GM13977 (cell line): ENCODE measurements at places on chromosomes 3 and 15.

DNA sequence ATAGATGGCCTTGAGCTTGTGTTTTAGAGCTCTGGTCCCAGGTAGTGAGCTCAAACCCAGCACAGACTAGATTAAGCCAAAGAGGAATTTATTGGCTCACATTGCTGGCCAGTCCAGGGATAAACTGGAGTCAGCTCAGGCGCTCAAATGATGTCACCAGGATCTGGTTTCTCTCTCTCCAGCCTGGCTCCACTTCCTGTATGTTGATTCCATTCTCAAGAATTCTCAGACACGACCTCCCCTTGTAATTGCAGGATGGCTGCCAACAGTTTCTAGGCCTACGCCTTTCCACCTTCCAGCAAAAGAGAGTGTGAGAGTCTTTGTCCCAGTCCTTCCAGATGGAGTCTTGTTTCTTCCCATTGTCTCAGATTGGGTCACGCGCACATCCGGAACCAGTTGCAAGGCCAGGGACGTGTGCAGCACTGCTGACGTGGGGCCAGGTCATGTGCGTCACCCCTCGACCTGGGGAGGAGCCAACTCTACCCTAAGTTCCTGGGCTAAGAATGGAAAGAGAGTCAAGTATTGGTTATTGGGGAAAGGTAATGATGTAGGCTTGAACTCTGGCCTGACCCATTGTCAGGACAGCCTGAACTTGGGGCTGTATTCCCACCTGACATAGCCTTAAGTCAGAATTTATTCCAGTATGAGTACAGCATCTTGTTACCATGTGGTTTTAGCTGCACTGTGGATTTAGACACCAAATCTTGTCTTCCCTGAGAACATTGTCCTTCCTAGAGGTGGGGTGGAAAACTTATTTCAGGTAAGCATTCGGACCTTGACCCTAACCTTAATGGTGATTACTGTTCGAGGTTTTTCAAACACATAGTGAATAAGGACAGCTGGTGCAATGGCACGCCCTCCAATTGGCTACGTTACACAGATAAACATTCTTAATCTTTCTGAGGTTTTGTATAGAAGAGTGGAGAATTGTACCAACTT is 31.6 kb downstream of the CACNA1D start:
- DNase-seq, result no peak

DNA sequence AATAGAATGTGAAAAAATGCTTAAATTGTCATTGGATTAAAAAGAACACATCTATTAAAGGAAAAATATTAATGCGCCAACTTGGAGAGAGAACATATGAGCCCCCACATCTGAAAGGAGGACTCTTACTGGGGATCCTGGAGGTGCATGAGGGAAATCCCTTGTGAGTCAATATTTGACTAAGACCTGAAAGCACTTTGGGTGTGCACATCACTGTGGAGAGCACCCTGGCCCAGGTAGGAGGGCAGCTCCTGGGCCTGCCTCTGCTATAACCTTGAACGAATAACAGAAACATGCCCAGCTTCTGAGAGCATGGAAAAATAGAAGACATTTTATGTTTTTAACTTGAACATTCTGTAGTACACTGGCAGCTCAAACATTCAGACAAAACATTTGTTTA is 199.8 kb downstream of the GAP43 start:
- DNase-seq, result no peak

DNA sequence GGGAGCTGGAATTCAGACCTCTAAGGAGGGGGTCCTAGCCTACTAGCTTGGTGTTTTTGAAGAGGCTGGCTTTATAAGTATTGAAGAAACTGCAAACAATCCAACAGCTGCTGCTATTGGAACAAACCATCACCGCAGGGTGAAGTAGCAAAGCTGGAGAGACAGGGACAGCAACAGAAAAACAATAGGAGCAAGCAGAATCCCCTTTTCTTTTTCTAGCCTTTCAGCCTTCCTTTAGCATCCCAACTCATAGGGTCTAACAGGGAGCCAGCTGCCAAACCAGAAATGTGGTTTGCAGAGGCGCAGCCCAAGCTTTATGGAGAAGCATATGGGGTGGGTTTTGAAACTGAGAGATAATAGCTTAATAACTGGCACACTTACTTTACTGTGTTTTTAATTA is 106.2 kb upstream of the CHMP2B start:
- no peak for DNase-seq

- DNase-seq, result no peak
These were observed 73.1 kb downstream of the SATB1 start for GRCh38 chr3:18351823-18352744.

- DNase-seq, result no peak
These were observed 7.8 kb downstream of the ANPEP start for GRCh38 chr15:89806559-89807550.
